ENCODE measurements at places on chromosomes 13 and 19.

DNA sequence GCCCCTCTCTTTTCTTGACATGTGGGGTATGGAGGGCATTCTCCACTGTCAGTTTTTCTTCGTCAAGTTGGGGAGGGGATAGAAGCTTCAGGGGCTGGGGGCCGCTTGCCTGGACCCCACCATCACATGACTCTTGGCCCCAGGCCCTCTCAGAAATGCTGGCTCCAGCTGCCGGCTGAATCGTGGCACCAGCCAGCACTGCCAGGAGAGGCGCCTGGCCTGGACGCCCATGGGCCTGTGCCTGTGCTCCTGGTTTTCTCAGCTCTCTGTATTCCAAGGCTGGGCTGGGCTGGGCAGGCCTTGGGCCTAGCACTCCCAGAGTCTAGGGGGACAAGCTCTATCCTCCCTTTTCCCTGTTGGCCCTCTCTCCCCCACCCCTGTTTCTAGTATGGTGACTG is 38.6 kb downstream of the LYL1 start:
- DNase-seq, result no peak

GRCh38 chr19:50975766-50976165 is 6.4 kb upstream of the KLK6 start:
- DNase-seq, result no peak

GRCh38 chr13:36912973-36913372 is 7.1 kb downstream of the SMAD9 start:
- no peak for DNase-seq

GRCh38 chr13:66576381-66576780 is 653.8 kb downstream of the PCDH9 start:
- no peak for DNase-seq

DNA sequence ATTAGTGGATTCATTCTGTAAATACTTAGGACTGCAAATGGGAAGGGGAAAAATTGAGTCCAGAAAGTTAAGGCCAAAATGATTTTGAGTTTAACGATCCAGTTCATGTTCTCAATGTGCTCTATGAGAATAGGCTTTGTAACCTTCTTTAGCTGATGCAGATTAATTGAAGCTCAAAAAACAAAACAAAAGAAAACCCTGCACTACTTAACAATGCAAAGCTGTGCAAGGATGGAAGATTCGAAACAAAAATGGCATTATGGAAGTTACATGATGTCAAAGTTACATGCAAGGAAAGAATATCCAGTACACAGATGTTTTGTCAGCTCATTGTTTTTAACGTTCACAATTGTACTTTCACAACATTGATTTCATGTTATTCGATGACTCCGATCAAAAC is 79.2 kb upstream of the RAP2A start:
- no peak for DNase-seq

- peak; percentile 83 for DNase-seq
Measured at GRCh38 chr19:3784607-3785450, 1.4 kb downstream of the MATK start.

- no peak for DNase-seq
Measured at GRCh38 chr13:94864474-94864873, 152.1 kb upstream of the SOX21 start.

DNA sequence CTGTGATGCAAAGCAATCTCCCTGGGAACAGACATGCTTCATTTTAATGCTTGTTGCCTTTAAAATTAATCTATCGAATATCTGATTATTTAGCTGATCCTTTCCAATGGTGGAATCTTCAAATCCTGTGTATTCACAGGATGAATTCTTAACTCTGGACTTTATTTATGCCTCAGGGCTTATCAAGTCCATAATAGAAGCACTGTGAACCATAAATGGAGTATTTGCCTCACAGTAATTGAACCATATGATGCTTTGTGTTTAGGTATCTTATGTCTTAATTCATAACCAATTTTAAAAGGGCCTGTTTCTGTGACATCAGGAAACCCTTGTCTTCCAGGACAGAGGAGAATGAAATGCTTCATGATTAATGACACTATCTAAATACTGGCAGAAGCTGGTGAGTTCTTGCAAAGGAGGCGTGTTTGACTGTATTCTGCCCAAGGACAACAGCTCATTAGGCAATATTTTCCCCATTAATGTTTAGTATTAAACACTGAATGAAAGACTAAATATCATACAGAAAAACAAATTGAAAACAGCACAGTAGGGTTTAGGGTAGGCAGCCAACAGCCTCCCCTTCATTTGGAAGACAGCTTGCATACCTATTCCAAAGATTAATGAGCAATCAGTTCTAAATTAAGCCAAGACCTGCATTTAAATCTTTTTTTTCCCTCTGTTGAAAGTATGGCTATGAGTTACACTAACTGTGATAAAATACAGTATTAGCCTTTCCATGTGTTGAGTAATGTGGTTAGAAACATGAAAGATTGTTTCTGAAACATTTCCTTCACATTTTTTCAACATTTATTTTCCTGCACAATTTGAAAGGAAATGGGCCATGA is 709.4 kb downstream of the PCDH9 start:
- no peak for DNase-seq

- no peak for DNase-seq
Measured at GRCh38 chr19:18842166-18842565, 10.4 kb downstream of the UPF1 start.

DNA sequence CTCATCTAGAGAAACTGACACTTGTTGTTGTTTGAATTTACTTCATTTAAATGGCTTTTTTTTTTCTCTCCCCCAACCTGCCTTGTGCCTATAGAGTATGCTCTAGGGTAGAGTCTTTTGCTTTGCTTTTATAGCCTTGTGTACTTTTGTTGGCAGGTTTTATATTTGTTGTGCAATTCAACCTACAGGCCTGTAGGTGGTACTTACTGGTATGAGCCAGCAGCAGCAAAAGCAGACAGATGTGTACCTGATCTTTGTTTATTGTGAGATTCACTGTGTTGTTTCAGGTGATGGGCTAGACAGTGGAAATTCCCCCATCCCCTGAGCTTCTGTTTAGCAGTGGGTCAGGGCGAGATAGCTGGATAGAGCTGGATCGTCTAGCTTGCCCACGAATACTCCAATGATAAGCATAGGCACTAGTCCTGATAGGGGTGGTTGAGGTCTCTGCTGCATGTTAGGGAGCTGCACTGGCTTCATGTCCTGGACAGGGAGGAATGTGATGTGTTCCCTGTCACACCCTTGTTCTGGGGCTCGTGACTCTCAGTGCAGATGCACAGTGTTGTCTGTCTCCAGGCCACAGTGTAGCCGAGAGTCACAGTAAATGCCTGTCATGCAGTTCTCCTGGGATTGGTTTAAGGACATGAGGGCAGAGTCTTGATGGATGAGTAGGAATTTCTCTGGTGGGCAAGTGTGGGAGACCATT is 21.3 kb downstream of the DNAJC3 start:
- no peak for DNase-seq

DNA sequence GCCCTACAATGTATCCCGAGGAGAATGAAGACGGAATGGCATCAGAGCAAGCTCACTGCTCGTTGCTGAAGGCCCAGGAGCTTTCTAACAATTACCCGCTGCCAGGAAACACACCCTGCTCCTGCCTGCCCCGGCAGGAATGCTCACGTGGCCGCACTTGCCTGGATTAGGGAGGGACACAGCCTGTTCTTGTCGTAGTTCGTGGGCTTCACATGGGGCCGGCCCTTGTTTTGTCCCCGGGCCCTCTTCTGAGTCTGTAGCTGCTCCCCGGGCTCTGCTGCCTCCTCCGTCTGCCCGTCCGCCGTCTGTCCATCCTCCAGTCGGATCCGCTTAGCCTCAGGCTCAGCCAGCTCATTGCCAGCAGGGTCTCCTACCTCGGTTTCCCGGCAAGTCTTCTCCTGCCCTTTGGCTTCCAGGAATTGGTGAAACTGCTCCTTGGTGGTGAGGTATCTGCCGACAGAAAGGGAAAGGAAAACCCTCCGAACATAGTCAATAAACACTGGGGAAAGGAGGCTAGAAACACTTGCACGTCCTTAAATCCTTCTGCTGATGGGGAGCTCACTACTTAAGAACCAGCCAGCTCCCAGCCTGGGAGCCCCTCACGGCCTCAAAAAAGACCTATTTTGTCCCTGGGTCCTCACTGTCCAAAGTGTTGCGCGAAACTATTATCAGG is 941 bp downstream of the DUS3L start:
- DNase-seq, result no peak

- no peak for DNase-seq
Measured at GRCh38 chr19:29805031-29805965, 6.5 kb upstream of the CCNE1 start.

DNA sequence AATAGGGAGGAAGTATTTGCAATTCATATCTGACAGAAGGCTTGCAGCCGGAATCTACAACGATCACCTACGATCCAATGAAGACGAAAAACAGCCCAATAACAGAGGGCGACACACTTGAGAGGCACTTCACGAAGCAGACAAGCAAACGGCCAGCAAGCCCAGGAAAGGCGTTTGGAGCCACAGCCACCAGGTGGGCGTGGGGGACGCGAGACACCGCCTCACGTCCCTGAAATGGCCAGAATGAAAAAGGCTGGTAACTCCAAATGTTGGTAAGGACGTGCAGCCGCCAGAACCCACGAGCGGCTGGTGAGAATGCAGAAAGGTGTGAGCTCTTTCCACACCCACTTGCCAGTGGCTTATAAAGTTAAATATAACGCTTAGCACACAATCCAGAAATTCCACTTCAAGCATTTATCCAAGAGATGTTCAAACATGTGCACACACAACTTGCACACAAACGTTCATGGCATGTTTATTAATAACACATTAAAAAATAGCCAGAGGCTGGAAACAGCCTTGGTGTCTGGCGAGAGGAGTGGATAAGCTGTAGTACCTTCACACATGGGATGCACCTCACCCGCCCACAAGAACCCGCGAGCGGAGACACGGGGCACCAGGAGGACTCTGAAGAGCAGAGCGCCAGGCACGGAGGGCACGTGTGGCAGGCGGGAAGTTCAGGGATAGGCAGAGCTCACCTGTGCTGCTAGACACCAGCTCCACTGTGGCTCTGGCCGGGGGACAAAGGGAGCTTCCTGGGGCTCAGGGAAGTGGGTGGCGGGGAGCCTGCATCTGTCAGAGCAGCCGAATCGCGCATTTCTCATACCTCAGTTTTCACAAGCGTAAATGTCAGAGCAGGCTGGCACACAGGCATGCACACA is 89.3 kb downstream of the SPACA7 start:
- no peak for DNase-seq

GRCh38 chr19:1511318-1512317 is 1.2 kb downstream of the ADAMTSL5 start:
- no peak for DNase-seq

GRCh38 chr13:101325423-101325822 is 90.9 kb downstream of the NALCN start:
- no peak for DNase-seq

DNA sequence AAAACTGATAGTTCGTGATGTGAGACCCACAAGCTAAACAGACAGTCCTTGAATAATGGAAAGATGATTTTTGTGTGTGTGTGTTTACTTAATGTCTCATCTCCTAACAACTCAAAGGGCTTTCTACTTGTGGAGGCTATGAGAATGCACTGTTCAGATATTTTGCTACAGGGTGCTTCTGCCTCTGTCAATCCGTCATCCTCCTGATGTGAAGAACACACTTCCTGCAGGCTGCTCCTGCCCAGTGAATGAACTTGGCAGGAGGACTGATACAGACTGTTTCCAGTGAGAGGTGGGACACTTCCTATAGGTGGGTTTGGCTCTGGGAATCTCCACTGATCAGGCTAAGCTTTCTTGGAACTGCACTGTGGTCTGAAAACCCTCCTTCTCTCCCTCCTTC is 168.4 kb upstream of the STARD13 start:
- no peak for DNase-seq

GRCh38 chr13:36530050-36530789 is 97.9 kb downstream of the CCNA1 start:
- no peak for DNase-seq

GRCh38 chr13:33090755-33091414 is 74.7 kb downstream of the KL start:
- DNase-seq, result no peak

- no peak for DNase-seq
Measured at GRCh38 chr19:1112268-1113029, 8.7 kb downstream of the GPX4 start.

- peak; percentile 80 for DNase-seq
Measured at GRCh38 chr19:40358773-40359172, 10.3 kb downstream of the PLD3 start.

DNA sequence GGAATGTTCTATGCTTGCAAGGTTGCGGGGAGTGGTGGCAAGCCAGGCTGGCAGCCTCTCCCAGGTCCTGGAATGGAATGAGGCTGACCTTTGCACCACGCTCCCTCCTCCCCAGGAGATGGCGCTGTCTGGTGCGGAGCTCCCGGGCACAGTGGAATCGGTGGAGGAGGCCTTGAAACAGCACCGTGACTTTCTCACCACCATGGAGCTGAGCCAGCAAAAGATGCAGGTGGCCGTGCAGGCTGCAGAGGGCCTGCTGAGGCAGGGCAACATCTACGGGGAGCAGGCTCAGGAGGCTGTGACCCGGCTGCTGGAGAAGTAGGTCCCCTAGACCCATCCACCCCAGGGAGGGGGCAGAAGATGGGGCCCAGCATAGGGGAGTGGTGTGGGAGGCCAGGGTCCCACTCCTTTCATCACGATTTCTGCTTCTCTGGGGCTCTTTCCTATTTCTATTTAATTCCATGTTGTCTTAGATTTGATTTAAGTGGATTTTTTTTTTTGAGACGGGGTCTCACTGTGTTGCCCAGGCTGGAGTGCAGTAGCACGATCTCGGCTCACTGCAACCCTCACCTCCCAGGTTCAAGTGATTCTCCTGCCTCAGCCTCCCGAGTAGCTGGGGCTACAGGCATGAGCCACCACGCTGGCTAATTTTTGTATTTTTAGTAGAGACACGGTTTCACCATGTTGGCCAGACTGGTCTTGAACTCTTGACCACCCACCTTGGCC is 53.2 kb upstream of the SHKBP1 start:
- peak; percentile 60 for DNase-seq

DNA sequence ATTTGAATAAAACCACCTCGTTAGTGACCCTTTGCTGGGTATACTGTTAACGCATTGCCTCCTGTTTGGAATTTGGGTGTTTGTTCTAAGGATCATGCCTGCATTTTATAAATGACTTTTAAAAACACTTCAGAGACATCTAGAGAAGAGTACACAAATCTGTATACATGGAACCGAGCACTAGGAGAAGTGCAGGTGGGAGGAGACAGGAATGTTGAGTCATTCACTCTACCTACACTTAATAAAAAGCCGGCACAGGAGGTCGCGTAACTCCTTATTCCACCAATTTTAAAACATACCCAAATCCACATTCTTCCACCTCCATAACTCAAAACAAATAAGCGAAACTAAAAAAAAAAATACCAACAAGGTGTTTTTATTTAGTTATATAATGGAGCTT is 48.6 kb downstream of the FGF9 start:
- DNase-seq, result no peak

GRCh38 chr19:46978171-46978869 is 41.3 kb upstream of the NPAS1 start:
- no peak for DNase-seq

DNA sequence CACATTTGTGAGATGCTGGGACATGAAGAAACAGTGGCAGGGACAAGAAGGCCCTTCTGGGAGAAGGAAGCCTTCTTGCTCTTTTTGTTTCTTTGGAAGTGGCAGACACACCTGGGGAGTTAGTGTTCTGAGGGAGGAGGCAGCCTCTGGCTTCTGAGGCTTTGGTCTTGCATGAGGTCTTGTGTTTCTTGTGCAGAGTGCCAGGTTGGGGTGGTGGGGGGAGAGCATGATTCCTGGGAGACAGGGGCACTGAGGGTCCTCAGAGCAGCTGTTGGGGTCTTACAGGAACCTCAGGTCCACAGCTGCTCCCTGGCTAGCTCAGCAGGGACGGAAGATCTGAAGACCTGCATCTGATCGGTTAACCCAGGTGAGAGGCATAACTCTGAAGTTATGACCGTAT is 167.5 kb upstream of the ZNF536 start:
- no peak for DNase-seq

- DNase-seq, result no peak
Measured at GRCh38 chr13:50125304-50125553, 110.0 kb downstream of the KCNRG start.

All from inflammatory macrophage treated with lipopolysaccharide for 4 hours (primary cell).